ENCODE measurements at places on chromosomes 4 and X.

DNA sequence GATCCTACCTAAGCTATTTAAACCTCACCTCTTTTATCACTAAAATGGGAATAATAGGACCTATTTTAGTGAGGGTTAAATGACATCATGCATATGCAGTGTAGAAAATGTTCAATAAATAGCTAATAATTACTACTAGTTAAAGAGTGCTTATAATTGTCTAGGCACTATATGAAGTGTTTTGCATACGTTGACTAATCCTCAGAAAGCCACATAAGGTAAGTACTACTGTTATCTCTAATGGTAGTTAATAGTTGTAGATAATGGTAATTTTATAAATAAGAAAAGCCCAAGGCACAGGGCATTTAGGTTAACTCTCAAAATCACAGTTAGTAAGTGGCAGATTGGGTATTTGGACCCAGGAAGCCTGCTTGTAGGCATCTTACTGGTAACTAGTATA lies 47.4 kb upstream of the BOD1L1 start:
- DNase-seq, result no peak

DNA sequence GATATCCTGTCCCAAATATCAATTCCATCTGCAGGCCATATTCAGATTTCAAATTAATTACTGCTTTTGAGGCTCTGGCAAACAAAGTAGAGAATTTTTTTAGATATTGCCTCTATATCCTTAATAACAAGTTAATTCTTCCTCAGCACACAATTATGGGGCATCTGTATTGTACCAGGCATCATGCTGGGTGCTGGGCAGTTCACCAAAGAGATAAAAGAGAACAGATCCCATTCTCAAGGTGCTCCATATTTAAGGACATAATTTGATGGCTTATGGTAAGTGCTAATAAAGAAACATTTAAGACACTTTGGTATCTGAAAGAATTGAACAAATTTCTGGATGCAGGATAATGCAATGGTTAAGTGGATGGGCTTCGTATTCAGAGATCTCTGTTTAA lies 65.8 kb downstream of the SPCS3 start:
- DNase-seq, result no peak

DNA sequence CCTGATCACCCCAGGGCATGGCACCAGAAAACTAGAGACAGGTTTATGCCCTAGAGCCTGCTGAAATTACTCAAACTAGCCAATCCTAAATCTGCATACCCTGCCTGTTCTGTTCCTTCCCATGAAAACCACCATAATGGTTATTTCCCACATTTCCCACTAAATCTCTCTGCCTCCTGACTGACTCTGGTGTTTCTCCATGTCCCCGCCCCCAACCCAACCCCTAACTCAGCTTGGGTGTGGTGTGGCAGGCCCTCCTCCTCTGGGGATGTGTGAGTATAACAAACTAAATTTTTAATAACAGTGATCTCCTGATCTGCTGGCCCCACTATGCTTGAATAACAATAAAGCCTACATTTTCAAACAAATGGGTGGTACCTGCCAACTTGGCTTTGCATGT lies 35.5 kb upstream of the C4orf54 start:
- no peak for DNase-seq

- DNase-seq, result peak; percentile 47
These were observed 153.6 kb downstream of the SOWAHB start for GRCh38 chr4:76744241-76744921.

DNA sequence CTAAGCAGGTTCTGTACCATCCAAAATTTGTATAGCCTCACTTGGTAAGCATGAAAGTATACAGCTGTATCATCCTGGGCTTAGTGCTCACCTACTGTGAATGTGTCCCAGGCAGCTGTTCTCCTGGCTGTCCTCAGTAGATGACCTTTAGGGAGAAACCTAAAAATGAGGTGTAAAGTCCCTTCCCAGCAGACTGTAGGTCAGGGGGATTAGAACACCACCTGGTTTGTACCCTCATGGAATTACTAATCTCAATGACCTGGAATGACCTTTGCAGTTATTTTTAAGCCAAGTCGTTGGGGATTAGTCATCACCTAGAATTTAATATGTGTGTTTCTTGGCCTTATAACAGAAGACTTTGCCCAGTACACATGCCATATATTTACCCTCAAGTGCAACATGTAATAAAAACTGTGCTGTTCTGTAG lies 39.1 kb upstream of the MBTPS2 start:
- peak; percentile 54 for DNase-seq

DNA sequence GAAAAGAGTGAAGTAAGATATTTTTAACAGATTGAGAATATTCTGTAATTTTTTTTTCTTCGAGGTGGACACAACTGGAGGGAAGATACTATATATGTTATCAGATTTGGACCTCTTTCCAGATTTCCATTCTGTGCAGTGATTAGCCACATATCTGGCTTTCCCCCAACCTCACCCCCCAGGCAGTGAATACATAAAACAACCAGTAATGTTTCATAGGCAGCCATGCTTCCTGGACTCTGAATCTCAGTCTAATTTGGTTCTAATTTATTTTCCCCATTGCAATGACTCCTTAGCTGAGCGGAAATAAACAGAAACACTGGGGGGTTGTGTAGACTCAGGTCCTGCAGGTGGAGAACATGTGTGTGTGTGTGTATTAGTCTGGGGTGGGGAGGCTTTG lies 226.5 kb downstream of the FBXW7 start:
- DNase-seq, result no peak

GRCh38 chr4:167218022-167218608 lies 16.2 kb downstream of the SPOCK3 start:
- no peak for DNase-seq

DNA sequence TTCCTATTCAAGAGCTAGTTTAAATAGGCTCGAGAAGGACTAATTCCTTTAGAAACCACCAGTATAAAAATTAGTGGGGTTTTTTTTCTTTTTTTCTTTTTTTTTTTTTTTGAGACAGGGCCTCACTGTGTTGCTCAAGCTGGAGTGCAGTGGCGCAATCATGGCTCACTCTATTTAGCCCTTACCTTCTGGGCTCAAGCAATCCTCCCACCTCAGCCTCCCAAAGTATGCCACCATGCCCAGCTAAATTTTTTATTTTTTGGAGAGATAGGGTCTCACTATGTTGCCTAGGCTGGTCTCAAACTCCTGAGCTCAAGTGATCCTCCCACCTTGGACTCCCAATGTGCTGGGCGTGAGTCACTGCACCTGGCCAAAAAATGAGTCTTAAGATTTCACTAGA lies 52.8 kb downstream of the APOO start:
- peak; percentile 11 for DNase-seq

- peak; percentile 83 for DNase-seq
These were observed 28.6 kb downstream of the SCLT1 start for GRCh38 chr4:129064717-129065116.

DNA sequence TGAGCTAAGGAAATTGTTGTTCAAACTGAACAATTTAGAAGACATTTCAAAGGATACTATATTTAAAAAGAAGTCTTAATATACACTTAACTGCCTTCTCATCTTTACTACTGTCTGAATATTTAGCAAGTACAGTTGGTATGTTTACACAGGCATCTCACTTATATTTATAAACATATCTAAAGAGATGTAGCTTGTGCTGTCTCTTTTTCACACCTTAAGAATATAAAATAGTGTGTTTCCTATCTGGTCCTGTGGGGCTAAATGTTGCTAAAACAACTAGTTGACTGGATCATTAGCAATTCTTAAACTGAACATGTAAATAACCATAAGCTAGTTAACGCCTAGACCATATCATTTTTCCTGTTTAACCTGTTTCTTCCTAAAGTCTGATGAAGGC lies 336.3 kb downstream of the PPP3CA start:
- no peak for DNase-seq

- peak; percentile 86 for DNase-seq
These were observed 672.2 kb upstream of the AMOT start for GRCh38 chrX:113512700-113513395.
